CD4-positive, CD25-positive, alpha-beta regulatory T cell (primary cell): ENCODE measurements at places on chromosomes 12 and 14. TPM values are rescaled to one million over a fixed set of nuclear protein-coding genes. Genes with fewer than 3 reads are reported as not detected.
A peak's percentile ranks its signal among the peaks of the same experiment; 100 is the strongest.

- no peak for DNase-seq
These were observed 524.8 kb upstream of the STXBP6 start for GRCh38 chr14:25574628-25575325.

The TOMM20L gene
- 0.47 TPM for polyA plus RNA-seq

DNA sequence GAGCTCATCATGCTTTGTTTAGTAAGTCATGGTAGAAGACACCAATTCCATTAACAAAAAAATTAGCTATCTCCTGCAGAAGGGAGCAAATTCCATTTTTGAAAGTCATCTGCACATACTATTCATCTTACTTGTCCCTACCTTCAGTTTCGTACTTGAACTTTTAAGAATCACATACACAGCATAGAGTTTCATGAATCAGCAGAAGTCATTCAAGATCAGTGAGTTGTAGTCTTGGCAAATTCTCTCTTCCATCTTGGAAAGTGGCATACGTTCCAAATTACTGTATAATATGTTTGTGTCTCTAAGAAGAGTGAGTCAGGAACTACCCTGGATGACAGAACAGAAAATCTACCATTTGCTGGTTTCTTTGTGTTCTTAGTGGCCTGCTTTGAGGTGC lies 14.1 kb downstream of the VRK1 start:
- no peak for DNase-seq

- DNase-seq = no peak
These were observed 74.0 kb downstream of the TSPAN9 start for GRCh38 chr12:3150931-3151835.

DNA sequence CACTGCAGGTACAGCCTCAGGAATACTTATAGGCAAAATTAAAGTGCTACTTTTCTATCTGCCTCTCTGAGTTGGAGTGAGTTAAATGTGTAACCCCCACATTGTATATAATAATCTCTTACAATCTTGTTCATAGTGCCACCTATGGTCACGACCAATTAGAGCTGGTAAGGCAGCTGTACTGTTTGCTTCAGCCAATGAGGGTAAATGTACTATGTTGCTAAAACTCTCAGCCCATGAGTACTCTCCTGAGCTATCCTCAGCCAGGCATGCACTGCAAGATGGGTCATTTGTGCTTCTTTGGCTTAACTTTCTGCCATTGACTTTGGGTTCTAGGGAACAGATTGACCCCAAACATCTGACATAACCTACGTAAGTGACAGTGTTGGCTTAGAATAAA lies 15.0 kb upstream of the MDM2 start:
- DNase-seq = peak; percentile 7

DNA sequence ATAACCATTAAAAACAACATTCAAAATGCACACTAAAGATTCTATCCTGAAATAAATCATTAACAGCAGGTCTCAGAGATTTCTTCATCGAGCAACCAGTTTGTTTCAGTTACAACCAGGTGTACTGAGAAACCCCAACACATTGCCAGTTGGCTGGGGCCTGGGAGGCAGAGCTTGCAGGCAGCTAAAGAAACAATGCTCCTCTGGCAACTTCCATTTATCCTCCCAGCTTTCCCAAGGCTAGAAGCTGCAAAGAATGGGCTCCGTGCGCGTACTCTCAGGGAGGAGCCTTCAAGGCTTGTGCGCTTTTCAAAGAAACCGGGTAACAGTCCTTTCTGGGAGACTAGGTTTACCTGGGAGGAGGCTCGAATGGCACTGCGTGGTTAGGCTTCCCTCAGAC lies 181.6 kb downstream of the MSRB3 start:
- no peak for DNase-seq

The ST8SIA1 gene
- 5.3 TPM for polyA plus RNA-seq

- DNase-seq = no peak
These were observed 61.3 kb upstream of the MDM1 start for GRCh38 chr12:68393417-68393816.

The SLC10A1 gene
- polyA plus RNA-seq = not detected

GRCh38 chr12:84201976-84202375 lies 710.6 kb downstream of the SLC6A15 start:
- DNase-seq = no peak

The CMTM5 gene
- polyA plus RNA-seq = not detected

The RPGRIP1 gene
- polyA plus RNA-seq = not detected

GRCh38 chr12:102512523-102512922 lies 32.2 kb upstream of the IGF1 start:
- no peak for DNase-seq

DNA sequence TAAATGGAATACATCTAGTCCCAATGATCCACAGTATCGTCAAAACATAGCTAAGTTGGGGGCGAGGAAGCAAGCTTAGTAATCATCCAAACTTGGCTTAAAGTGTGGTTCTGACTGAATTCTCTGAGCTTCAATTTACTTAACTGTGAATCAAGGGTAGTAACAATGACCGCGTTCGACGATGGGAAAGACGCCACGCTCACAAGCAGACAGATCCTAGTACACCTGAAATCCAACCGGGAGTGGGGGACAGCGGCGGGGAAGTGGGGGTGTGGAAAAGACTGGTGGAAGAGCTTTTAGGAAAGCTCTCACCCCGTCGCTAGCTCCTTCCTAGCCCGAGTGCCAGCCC lies 433 bp downstream of the COX16 start:
- no peak for DNase-seq

DNA sequence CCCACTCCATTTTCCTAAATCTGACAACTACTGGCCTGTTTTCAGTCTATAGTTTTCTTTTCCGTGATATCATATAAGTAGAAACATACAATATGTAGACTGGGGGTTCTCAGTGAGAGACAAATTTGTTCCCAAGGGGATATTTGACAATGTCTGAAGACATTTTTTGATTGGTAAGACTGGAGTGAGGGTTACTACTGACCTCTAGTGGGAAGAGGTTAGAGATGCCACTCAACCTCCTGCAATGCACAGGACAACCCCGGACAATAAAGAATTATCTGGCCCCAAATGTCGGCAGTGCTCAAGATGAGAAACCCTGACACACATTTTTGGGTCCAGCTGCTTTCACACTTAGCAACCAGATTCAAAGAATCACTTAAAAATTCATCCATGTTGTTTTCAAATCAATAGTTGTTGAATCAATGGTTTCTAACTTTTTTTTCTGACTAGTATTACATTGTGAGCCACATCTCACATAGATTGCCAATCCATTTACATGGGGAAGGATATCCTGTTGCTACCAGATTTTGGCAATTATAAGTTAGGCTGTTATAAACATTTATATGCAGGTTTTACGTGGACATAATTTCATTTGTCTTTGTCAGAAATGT lies 307.1 kb downstream of the RPL10L start:
- DNase-seq = no peak

The RAD9B gene
- 0.91 TPM for polyA plus RNA-seq

GRCh38 chr14:49250109-49250508 lies 336.1 kb downstream of the RPS29 start:
- no peak for DNase-seq

DNA sequence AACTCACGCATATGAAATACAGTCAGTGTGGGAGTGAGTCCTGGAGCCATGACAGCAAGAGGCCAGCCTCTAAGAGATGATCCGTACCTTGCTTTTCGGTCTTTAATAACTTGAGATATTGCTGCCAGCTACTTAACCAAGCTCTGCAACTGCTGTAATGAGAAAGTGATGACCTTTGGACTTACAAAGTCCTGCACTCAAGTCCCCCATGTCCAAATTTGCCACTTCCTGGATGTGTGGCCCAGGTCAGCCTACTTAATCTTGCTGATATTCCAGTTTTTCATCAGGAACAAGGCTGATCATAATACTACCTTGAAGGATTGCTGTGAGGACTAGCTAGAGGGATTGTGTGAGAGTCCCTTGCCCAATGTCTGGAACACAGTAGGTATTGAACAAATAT lies 33.8 kb upstream of the DUSP6 start:
- no peak for DNase-seq

DNA sequence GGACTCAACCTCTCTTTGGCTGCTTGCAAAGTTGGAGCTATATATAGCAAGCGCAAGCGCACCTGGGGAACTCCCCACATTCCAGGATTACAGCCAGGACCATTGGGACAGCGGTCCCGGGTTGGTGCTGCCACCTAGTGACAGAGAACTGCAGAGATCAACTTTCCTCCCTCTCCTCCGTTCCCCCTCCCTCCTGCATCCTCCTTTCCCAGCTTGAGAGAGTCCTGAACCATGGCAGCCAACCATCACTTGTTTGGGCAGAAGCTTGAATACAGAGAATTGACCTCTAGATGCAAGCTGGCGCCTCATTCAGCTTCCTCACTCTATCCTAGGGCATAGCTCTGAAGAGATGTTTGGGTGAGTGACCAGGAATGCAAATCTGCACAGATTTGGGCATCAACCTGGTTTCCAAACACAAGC lies 17.4 kb upstream of the FLVCR2 start:
- peak; percentile 32 for DNase-seq

The CPSF2 gene
- 48.8 TPM for polyA plus RNA-seq

The CDCA3 gene
- 4.0 TPM for polyA plus RNA-seq

The NEUROD4 gene
- not detected for polyA plus RNA-seq

GRCh38 chr14:52547526-52547925 lies 4.8 kb downstream of the TXNDC16 start:
- no peak for DNase-seq

The SERPINA10 gene
- polyA plus RNA-seq = not detected

The LRRC23 gene
- 4.7 TPM for polyA plus RNA-seq

The ADGRD1 gene
- polyA plus RNA-seq = not detected

GRCh38 chr12:70186436-70186835 lies 56.8 kb upstream of the CNOT2 start:
- DNase-seq = no peak

GRCh38 chr12:27013611-27014084 lies 536 bp downstream of the TM7SF3 start:
- DNase-seq = peak; percentile 51

- no peak for DNase-seq
These were observed at the start of gene SMCO2 for GRCh38 chr12:27446436-27446835. TSS of gene SMCO2 (plus strand) at chr12:27446736. CDS start at chr12:27470632, 23,896 bp downstream.

- no peak for DNase-seq
These were observed 400.5 kb upstream of the CCDC196 start for GRCh38 chr14:66085665-66086064.

GRCh38 chr12:110262442-110263388 lies 18.3 kb upstream of the ATP2A2 start:
- no peak for DNase-seq

- no peak for DNase-seq
These were observed 28.1 kb upstream of the ADGRD1 start for GRCh38 chr12:130925666-130926015.

- DNase-seq = no peak
These were observed 103.0 kb downstream of the CRADD start for GRCh38 chr12:93780101-93780641.

The LPAR5 gene
- 17.3 TPM for polyA plus RNA-seq

The CHURC1 gene
- polyA plus RNA-seq = 171 TPM

GRCh38 chr12:10205220-10205807 lies 7.4 kb upstream of the GABARAPL1 start:
- no peak for DNase-seq

The SIRT4 gene
- polyA plus RNA-seq = 1.1 TPM

DNA sequence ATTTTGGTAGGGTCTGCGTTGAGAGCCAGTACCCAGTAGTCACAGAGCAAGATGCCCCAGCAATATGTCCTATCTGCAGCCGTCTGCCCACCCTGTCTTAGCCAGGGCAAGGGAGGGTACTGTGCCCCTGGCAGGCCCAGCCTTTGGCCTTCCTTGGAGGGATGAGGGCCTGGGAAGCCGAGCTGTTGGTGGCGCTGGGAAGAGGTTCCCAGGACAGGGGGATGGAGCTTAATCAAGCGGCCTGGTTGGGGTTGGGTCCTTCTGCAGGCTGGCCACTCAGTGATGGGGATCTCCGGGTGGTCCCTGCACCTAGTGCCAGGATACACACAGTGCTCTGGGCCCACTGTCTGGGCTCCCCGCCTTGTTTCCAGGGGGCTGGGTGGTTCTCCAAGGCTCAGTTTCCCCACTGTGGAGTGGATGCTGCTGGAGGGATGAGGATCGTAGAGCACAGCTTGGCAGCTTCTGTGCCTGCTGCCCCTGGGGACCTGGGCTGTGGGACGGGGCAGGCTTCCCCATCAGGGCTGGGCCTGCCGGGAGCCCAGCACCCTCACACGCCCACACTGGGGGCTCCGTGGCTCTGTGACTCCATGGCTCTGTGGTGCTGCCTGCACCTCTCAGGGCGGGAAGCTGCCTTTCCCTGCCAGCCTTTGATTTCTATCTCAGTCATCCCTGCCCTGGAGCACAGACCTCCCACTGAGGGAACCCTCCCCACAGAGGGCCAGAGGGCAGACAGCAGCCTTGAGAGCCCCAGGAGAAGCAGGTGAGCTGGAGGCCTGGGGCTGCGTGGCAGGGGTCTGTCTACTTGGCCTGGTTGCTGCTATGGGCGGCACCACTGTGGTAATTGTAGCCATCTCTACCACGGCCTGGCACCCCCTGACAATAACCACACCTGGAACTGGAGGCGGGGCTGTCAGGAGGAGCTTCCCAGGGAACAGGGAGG lies 357.0 kb downstream of the TMEM121 start:
- DNase-seq = no peak

The PRPH gene
- polyA plus RNA-seq = not detected

The AMDHD1 gene
- 0.23 TPM for polyA plus RNA-seq

GRCh38 chr12:101925361-101925760 lies 48.0 kb downstream of the DRAM1 start:
- no peak for DNase-seq

The KSR2 gene
- not detected for polyA plus RNA-seq

The OTUB2 gene
- not detected for polyA plus RNA-seq

- DNase-seq = no peak
These were observed 16.8 kb upstream of the ITPK1 start for GRCh38 chr14:93132472-93133065.

- no peak for DNase-seq
These were observed 206.4 kb upstream of the PELI2 start for GRCh38 chr14:55911776-55912175.

- no peak for DNase-seq
These were observed 627 bp downstream of the HOXC8 start for GRCh38 chr12:54009171-54010052.

- DNase-seq = no peak
These were observed 20.8 kb downstream of the CKAP4 start for GRCh38 chr12:106226884-106227640.

DNA sequence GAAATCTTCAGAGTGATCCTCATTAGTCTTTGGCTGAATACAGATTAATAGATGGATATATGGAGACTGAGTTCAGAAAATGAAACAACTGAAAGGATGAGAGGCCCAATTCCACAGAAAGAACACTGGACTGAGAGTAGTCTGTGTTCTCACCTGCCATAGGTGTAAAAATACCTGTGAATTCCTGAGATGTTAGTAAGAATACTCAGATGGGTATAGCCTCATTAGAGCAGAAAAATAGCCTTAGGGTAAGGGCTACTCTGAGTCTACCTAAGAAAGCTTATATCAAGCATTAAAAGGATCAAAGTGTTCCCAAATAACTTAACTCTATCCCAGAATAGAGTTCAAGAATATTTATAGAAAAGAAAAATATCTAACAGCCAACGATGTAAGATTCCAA lies 1510.3 kb upstream of the SEL1L start:
- DNase-seq = no peak

DNA sequence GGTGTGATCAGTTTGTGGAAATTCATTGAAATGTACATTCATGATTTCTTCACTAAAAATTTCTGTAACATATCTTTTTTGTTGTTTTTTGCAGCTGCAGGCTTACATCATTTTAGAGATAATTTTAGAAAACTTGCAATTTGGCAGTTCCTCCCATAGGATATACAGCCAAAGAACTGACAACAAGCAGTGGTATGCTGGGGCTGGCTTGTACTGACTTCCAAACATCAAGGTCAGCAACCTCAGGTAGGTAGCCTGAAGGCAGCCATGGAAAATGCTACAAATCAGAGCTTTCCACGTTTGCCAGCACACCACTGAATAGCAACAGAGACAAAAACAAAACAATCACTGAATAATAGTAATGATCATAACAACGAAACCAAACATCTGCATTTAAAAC lies 21.2 kb downstream of the TRIM9 start:
- no peak for DNase-seq

The MUCL1 gene
- polyA plus RNA-seq = not detected

- no peak for DNase-seq
These were observed 2.8 kb downstream of the FBXO21 start for GRCh38 chr12:117187421-117187820.
